ENCODE measurements at places on chromosomes 4 and X.

DNA sequence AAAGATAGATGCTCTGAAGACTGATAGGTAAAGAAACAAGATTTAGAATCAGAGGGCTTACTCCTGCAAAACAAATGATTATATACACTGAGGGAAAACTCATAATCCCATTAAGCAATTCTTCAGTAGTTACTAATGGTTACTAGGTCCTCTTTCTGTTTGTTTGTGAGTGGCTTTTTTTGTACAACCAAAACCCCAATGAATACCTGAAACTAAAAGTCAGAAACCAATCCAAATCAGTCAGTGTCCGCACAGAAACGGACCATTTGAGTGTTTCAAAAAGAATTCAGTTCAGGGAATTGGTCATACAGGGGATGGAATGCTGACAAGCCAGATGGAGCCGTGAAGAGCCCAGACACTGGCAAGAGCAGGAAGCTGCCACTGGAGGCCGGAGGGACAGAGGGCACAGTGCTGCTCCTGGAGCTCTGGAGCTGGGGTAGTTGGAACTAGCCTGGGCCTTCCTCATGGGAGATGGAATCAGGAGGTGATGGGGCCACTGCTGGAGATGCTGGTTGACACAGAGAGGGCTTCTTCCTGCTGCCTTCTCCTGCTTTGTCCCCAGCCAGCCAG lies 31.9 kb downstream of the SETD7 start:
- DNase-seq, result no peak

DNA sequence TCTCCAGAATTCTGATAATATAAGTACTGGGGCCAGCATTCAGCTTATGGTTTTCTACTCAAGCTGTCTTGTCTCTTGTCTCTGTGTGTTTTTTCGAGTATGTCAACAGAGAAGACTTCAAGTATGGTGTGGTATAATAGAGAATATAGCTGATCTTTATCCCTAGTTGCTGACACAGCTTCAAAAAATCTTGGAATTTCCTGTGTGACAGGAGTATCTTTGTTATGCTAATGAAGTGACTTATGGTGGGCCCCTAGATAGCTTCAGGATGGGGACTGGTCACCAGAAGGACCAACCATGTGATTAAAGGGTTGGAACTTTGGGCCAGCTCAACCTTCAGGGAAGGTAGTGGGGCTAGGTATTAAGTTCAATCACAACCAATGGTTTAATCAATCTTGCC lies 2.9 kb downstream of the GPRASP3 start:
- no peak for DNase-seq

DNA sequence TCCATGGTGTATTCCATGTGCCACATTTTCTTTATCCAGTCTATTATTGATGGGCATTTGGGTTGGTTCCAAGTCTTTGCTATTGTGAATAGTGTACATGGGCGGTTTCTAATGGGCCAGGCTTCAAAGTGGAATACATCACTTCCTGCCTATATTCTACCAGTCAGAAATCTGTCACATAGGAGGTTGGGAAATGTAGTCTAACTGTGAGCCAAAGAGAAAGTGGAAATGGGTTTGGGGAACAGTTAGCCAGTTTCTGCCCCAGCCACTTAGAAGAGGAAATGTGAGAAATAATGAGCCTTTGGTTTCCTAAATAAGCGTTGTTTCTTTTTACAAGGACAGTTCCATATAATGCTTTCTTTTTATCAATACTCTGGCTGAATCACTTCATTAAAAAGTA lies 85.1 kb upstream of the AP1S2 start:
- DNase-seq, result no peak

DNA sequence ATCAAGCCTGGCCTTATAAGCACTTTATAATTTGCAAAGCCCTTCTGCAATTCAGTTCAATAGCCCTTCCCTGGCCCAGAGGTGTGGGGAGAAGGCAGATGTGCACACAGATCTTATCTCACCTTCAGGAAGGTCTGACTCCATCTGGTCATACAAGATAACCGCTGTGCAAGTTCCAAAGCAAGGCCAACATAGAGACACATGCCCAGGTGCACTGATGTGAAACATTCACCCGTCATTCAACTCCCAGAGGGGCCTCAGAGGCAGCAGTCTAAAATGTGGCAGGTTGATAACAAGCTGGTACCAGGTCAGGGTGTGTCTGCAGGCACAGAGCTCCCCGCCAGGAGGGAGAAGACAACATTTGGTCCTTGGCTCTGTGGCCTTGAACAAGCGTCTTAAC lies 10.9 kb upstream of the WFS1 start:
- no peak for DNase-seq

DNA sequence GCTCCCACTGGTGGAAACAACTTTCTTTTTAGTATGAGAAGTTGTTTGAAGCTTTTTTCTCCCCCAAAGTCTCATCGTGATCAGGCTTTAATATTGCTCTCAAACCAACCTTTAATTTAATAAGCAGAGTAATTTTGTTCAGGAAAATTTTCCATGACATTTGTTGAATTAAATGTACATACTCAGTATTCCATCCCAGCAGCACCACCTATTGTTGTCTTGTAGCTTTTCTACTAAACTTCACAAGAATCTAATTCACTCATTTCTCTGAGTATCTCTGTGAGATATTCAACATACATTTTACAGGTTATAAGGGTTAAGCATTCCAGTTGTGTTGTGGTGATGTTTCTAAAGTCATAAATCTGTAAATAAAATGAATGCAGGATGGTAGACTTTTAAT lies 218.3 kb upstream of the HAND2 start:
- DNase-seq, result no peak

DNA sequence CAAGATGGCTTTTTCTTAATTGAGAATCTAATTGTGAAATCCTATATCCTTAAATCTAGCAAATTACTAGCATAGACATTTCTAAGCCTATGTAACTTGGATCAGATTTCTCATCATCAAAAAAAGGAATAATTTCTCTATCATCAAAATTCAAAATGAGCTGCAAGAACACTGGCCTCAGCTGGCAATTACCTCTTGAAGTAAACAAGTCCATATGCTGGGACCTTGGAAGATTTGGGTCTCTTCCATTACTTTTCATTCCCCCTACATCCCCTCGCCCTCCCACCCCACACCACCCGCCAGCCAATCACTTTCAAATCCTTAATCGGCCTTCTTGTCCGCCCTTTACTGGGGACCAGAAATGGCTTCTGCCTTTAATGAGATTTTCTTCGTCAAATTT lies 23.3 kb upstream of the MBTPS2 start:
- DNase-seq, result no peak

DNA sequence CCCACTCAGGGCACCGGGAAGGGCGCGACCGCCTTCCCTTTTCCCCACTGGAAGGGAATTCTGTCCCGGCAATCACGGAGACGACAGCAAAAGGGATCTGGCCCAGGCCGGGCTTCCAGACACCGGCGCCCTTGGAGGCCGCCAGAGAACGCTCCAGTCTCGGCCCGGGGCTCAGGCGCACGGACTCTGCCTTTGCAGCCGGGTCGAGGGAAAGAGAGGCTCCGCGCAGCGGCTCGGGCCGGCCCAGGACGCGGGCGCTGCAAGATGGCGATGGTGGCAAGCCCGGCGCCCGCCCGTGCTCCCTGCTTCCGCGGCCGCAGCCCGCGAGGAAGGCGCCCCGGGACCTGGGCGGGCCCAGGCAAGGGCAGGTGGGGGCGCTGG lies 1.1 kb downstream of the CTBP1 start:
- no peak for DNase-seq

DNA sequence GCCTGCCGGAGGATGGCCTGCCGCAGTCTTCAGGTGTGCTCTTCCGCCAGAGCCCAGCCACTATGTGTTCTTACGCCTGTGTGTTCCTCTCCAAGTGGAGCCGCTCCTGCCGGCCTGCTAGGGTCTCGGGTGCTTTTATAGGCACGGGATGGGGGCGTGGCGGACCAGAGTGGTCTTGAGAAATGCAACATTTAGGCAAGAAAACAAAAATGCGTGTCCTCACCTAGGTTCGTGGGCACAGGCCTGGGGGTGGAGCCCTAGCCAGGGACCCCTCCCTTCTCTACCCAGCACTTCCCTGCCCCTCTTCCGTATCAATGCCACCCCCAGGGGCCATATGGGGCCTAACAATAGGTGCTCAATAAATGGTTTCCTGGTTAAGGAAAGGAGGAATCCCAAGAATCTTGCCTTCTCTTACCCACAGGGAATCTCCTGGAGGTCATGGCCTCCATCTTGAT lies 34.4 kb upstream of the LRBA start:
- DNase-seq, result no peak

- no peak for DNase-seq
Measured at GRCh38 chr4:1261107-1261928, 12.4 kb upstream of the CTBP1 start.

- DNase-seq, result no peak
Measured at GRCh38 chr4:83850435-83850834, 314.5 kb downstream of the GPAT3 start.

GRCh38 chr4:14361084-14361483 lies 641.2 kb upstream of the CPEB2 start:
- no peak for DNase-seq

GRCh38 chr4:5568336-5568735 lies 140.0 kb downstream of the EVC2 start:
- DNase-seq, result no peak

DNA sequence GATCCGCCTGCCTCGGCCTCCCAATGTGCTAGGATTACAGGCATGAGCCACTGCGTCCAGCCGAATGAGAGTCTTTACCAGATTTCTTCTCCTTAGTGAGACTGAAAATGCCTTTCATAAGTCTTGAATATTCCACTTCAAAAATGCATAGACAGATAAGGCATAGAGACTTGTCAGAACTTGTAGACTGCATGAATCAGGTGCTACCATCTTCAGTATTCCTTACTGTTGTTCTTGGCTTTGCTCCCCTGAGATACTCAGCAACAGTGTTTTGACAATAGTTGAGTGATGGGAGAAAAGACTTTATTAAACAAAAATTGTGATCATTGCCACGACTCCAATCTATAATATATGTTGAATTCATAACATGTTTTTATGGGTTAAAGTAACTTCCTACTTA lies 11.0 kb downstream of the TKTL2 start:
- DNase-seq, result no peak

DNA sequence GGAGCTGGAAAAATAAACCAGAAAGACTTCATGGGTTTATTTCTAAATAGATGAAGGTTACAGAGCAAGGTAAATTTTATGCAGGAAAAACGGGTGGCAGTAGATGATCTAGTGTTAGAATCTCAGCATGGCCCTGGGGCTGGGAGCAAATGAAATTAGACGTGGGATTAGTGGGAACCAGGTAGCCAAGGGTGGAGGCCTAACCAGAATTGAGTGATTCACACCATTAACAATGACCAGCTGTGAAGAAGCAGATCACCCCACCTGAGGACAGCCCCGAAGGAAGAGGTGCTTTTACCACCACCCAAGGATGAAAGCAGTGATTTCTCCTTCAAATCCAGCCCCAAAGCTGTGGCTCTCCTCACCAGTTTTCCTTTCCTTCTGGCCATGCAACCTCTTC lies 20.8 kb upstream of the ACSL1 start:
- no peak for DNase-seq

- no peak for DNase-seq
Measured at GRCh38 chr4:20046931-20047677, 204.6 kb upstream of the SLIT2 start.

DNA sequence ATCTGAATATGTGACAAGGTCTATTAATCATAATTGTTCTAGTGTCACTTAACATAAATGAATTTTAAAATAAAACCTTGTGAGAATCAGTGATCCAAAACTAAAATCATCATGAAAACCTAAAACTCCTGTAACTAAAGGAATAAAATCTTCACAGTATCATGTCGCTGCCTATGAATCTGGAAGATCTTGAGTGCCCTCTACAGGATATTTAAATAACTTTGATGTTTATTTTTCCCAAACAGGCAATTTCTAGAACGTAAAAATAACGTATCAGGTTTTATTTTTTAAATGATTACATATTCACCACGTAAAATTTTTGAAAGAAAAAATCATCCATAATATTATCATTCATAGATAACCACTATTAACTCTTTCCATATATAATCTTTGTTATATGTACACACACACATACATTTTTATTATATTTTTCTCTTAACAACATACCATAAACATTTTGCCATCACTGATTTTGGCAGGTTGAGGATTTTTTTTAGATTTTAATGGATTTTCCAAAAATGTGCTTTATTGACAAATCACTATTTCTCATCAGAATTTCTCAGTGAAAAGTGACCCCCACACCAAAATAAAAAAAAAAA lies 79.6 kb downstream of the COMMD8 start:
- peak; percentile 16 for DNase-seq

GRCh38 chr4:102429553-102429952 lies 71.6 kb upstream of the NFKB1 start:
- no peak for DNase-seq

- peak; percentile 9 for DNase-seq
Measured at GRCh38 chr4:105191621-105192210, 45.0 kb downstream of the TET2 start.

GRCh38 chrX:75155447-75155826 lies 646 bp downstream of the ABCB7 start:
- DNase-seq, result peak; percentile 0

DNA sequence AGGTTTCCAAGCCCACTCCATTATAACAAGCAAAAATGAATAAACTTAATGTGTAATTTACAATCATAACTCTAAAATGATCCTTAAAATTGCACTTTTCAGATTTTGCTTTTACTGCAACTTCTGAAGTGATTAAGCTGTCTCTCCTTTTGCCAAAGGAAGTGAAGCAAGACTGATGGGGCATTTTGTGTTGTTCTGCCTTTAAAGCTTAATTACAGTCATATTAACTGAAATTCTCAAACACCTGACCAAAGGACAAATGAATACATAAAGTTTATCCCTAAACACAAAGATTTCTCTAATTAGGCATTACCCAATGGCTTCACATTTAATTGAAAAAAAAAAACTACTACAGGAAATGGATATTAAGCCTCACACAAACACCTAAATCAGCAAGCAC lies 101.8 kb downstream of the ATP11C start:
- no peak for DNase-seq
